Sigmoid colon (tissue), 7 donors: ENCODE measurements at places on chromosomes 1 and 21.
A peak's percentile ranks its signal among the peaks of the same experiment; 100 is the strongest.

- no peak for DNase-seq
- H3K27ac ChIP-seq: no peak overlapping the region
- no peak overlapping the region for H3K4me3 ChIP-seq
- no peaks in the 10 kb centered on the region for H3K36me3 ChIP-seq
- H3K4me1 ChIP-seq: peaks cover 10% of the 10 kb centered on the region
Measured at GRCh38 chr1:86472767-86473166, 4.0 kb downstream of the CLCA1 start.

DNA sequence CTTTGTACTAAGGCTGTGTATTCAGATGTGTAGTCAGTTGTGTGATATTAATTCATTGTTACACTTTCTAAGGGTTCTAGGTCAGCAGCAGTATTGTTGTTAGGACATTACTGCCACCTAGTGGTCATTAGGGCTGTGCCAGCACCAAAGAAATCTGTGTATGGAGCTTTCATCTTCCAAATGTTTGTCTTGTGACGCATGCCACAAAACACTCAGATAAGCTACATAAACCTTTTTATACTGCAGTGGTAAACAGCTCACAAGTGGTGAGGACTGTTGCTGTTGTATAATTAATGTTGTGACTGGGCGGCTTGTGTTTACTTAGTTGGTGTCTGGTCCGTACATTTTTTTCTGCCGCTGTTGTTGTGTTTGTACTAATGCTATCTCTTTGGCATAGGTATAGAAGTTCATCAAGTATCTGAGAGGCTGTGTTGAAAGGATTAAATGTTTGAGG, 51.7 kb downstream of the S1PR1 start:
- no peak overlapping the region for H3K27ac ChIP-seq
- no peaks in the 10 kb centered on the region for H3K36me3 ChIP-seq
- H3K4me3 ChIP-seq: no peak overlapping the region
- peak; percentile 75 for DNase-seq
- no peaks in the 10 kb centered on the region for H3K4me1 ChIP-seq
- no peaks in the 10 kb centered on the region for H3K27me3 ChIP-seq

GRCh38 chr1:232177438-232177837, 452.5 kb downstream of the SIPA1L2 start:
- no peak overlapping the region for H3K4me3 ChIP-seq
- no peak overlapping the region for H3K27ac ChIP-seq
- no peaks in the 10 kb centered on the region for H3K27me3 ChIP-seq
- no peaks in the 10 kb centered on the region for H3K36me3 ChIP-seq
- DNase-seq: no peak
- no peaks in the 10 kb centered on the region for H3K4me1 ChIP-seq

- H3K27me3 ChIP-seq: no peaks in the 10 kb centered on the region
- no peak overlapping the region for H3K4me3 ChIP-seq
- H3K27ac ChIP-seq: no peak overlapping the region
- no peaks in the 10 kb centered on the region for H3K36me3 ChIP-seq
- H3K4me1 ChIP-seq: no peaks in the 10 kb centered on the region
- peak; percentile 84 for DNase-seq
Measured at GRCh38 chr1:226708342-226708780, 30.7 kb downstream of the ITPKB start.

DNA sequence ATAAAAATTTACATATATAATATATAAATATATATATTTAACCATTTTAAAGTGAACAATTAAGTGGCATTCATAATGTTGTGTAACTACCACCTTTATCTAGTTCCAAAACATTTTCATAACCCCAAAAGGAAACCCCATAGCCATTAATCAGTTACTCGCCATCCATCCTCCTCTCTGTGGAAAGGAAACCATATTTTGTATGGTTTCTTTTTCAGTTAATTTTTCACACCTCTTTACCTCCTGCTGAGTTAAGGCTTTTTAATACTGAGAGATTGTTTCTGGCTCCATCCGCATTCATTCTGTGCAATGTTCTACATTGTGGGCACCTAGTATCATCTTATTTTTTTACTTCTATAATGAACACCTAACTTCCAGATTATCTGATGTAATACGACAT, 512.1 kb downstream of the LMO4 start:
- DNase-seq: no peak
- no peaks in the 10 kb centered on the region for H3K27me3 ChIP-seq

GRCh38 chr1:172628401-172628800, 30.5 kb upstream of the FASLG start:
- no peaks in the 10 kb centered on the region for H3K27me3 ChIP-seq
- DNase-seq: no peak
- no peaks in the 10 kb centered on the region for H3K36me3 ChIP-seq

DNA sequence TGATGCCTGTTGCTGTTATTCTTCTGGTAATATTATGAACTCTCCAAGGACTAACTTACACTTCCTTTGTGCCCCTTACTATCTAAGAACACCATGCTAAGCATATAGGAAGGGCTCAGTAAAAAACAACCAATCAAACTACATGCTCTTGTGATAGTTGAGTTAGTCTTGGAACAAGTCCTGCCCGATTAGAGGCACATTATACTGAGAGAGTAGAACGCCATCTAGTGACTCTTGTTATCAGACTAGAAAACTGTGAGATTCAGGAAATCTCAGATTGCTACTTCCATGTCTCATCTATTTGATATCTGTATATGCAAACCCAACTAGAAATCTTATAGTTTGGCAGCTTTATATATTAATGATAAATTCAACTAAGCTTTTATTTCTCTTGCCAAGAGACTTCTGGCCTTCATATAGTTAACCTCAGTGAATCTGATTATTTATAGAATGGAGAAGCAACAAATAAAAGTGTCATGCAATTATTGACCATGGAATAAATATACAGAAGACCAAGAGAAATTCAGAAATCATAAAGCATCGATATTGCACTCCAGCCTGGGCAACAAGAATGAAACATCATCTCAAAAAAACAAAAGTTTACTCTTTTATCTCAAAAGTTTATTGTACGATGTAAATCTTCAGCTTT, 7.8 kb upstream of the SRRM1 start:
- no peak for DNase-seq
- no peak overlapping the region for H3K27ac ChIP-seq
- no peak overlapping the region for H3K4me3 ChIP-seq
- H3K36me3 ChIP-seq: no peaks in the 10 kb centered on the region
- no peaks in the 10 kb centered on the region for H3K27me3 ChIP-seq

DNA sequence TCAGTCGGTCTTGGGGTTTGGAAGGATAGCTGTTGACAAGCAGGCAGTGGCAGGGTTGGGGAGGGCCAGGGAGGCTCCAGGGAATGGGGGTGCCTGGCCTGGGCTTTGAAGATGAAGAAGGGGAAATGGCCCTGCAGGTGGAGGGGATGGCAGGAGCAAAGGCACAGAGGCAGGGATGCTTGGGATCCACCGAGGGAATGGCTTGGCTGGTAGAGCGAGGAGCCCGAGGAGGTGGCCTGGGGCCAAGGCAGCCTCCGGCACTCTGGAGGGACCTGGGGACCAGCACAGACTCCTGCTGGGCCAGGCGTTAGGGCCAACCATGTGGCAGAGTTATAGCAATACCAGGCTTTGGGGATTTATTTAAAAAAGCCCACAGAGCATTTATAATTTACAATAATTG, 62.9 kb upstream of the EDN2 start:
- H3K4me3 ChIP-seq: no peak overlapping the region
- peak; percentile 32 for DNase-seq
- H3K36me3 ChIP-seq: no peaks in the 10 kb centered on the region
- no peak overlapping the region for H3K27ac ChIP-seq
- no peaks in the 10 kb centered on the region for H3K4me1 ChIP-seq

GRCh38 chr1:203621559-203622262, 4.9 kb upstream of the ATP2B4 start:
- H3K4me3 ChIP-seq: no peak overlapping the region
- H3K27me3 ChIP-seq: no peaks in the 10 kb centered on the region
- no peaks in the 10 kb centered on the region for H3K4me1 ChIP-seq
- no peak overlapping the region for H3K27ac ChIP-seq
- no peak for DNase-seq
